ENCODE measurements at places on chromosomes 3 and 15.
A peak's percentile ranks its signal among the peaks of the same experiment; 100 is the strongest.

GRCh38 chr3:175737646-175738572 is 878.8 kb downstream of the NAALADL2 start:
- no peak for DNase-seq

DNA sequence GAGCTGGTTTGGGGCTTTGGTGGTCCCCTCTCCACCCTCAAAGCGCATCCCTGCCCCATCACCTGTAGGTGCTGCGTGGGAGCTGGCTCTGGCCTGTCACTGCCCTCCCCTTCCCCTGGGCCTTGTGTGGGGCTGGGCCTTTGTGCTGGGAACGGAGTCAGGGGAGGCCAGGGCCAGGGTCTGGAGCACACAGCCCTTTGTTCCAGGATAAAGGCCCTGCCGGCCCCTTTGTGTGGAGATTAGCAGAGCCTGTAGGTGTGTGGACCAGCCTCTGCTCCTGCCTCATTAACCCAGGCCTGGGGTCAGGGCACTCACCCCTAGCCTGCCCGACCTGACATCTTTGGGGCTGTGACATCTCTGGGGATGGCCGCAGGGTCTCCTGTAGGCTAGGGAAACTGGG is 8.9 kb downstream of the EPHB3 start:
- DNase-seq, result no peak

DNA sequence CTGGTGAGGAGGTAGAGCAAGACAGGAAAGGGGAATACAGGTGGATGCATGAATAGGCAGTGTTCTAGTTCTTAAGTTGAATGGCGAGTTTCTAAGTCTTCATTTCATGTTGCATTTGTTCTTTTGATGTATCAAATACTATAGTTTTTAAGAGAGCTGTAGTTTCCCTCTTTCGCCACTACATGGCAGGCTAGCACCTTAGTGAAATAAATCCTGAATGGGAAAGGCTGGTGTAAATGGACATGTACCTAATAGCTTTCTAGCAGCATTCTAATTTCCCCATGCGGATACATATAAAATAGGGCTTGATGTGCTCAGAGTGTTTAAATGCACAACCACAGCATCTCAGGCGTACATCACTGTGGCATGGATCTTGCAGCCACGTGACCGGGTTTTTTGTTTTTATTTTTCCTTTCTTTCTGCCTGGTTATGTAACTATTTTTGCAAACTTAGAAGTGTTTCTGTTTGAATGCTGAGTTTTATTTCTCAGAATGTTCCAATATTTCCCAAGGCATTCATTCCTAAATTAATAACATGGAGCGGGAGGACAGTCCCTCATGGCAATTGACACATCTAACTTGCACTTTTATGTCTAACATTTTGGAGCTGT is 23.5 kb upstream of the CLN6 start:
- peak; percentile 35 for DNase-seq

GRCh38 chr15:99721104-99721778 is 12.0 kb downstream of the LYSMD4 start:
- no peak for DNase-seq

- DNase-seq, result no peak
These were observed 95.6 kb upstream of the LIPC start for GRCh38 chr15:58336161-58336560.

DNA sequence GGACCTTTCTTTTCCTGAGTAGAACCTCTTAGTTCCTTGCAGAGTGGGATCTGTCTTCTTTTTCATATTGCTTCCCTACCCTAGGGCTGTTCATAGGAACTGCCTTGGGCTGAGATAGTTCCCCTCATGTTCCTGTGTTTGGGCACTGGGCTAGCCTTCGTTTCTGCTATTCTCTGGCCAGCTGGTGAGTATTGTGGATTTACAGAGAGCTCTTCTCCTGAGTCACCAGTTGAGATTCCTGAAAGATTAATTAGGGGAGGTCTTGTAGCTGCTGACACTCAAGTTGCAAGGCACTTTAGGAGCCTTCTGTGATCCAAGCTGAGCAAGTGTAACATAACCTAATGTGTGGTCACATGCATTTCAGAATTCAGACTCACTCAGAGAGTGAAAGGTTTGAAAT is 30.7 kb downstream of the CHD2 start:
- no peak for DNase-seq

Measured in transverse colon (tissue), 4 donors.